ENCODE measurements at places on chromosomes 7 and 10. TPM values are rescaled to one million over a fixed set of nuclear protein-coding genes. Genes with fewer than 3 reads are reported as not detected.

Gene MALRD1
- not detected for total RNA-seq

Gene ATRNL1
- under 0.01 TPM for total RNA-seq

Gene TMEM225B
- total RNA-seq: 1.4 TPM

Gene SPAM1
- not detected for total RNA-seq

Gene BLVRA
- total RNA-seq: 26.7 TPM

Gene STEAP1B
- total RNA-seq: 5.5 TPM

Gene CRHR2
- not detected for total RNA-seq
